ENCODE measurements at places on chromosomes 4 and X.

- no peak for DNase-seq
Observed at GRCh38 chr4:159823743-159824142, 720.9 kb downstream of the RAPGEF2 start.

GRCh38 chrX:123590842-123591486 is 141.9 kb downstream of the THOC2 start:
- no peak for DNase-seq

DNA sequence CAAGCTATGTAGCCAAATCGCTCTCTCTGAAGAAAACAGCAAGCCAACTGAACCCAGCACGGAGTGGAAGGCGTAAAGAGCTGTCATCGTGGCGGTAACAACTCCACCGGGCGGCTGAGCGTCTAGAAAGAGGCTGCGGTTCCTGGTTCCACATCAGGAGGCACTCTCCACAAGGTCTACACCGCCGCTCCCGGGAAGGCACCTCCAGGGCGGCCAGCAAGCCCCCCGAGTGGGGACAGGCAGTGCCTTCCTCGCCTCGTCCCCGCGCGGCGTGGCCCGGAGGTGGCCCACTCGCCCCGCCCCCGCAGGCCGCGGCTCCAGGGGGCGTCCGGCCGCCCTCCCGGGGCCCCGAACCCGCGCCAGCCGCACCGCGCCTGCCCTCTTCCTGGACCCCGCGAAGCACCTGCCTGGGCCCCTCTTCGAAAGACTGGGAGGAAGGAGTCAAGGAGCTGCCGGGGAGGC is 755 bp downstream of the KLHL8 start:
- DNase-seq: no peak

DNA sequence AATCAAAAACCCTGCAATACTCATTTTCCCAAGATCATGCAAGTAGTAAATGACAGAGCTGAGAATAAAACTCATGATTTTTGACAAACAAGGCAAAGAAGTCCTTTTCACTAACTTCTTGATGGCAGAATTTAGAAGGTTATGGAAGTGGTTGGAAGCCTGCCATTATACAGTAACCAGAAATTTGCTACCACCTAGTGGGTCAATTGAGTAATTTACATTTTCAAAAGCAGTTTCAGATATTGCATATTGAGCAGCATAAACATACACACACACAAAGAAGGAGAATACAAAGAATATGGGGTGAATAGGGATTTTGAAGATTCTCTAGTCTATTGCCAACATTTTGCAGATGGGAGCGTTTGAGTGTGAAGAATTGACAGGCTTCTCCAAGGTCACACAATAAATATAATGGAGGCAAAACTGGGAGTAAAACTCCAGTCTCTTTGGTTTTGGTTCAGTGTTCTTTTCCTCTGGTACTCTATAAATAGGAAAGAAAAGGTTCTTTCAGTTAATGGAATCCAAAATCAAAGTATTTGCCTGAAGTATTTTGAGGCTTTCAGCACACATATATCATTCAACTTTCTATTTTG is 70.2 kb downstream of the GC start:
- peak; percentile 50 for DNase-seq

- DNase-seq: no peak
Observed at GRCh38 chr4:37225778-37226177, 18.8 kb upstream of the NWD2 start.

DNA sequence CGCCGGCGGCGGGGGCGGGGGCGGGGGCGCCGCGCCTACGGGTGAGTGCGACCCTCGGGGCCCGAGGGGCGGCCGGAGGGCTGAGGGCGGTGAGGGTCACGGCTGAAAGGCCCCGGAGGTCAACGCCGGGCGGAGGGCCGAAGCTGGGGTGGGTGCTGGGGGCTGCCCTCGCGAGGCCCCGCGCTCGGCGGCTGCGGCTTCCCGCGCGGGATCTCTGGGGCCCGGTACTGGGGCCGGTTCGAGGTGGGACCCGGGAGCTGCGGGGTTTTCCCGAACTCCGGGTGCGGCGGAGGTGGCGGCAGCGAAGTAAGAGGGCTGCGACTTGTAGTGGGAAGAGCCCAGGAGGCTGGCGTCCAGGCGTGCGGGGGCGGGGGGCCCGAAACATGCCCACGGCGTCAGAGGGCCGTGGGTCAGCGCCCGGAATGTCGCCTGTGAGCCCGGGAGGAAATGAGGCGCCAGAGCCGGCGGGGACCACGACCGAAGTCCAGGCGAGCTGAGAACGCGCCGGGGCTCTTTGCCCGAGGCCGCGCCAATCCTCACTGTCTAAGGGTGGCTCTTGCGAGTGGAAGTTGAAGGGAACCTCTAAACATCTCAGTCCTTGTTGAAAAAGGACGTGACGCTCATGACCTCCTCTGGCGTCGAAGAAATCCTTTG is 407 bp downstream of the IL13RA1 start:
- no peak for DNase-seq

- DNase-seq: no peak
Observed at GRCh38 chrX:136627409-136627808, 20.5 kb upstream of the CD40LG start.

DNA sequence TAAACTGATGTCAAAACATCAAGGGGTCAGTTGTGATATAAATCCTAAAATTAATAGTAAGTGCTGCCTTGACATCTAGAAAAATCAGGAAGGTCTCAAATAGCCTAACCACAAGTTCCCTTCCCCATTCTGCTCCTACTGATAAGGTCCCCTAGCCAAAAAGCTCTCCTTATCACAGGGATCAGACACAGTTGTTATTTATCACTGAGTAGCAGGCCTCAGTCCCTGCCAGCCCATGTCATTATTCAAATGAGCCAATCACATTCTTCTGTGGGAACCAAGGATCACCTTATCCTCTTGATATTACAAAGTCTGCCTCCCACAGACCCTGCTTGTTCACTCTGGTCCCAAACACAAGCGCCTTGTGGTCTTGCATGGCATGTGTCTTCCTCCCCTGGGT is 23.3 kb upstream of the TMEM255A start:
- no peak for DNase-seq

DNA sequence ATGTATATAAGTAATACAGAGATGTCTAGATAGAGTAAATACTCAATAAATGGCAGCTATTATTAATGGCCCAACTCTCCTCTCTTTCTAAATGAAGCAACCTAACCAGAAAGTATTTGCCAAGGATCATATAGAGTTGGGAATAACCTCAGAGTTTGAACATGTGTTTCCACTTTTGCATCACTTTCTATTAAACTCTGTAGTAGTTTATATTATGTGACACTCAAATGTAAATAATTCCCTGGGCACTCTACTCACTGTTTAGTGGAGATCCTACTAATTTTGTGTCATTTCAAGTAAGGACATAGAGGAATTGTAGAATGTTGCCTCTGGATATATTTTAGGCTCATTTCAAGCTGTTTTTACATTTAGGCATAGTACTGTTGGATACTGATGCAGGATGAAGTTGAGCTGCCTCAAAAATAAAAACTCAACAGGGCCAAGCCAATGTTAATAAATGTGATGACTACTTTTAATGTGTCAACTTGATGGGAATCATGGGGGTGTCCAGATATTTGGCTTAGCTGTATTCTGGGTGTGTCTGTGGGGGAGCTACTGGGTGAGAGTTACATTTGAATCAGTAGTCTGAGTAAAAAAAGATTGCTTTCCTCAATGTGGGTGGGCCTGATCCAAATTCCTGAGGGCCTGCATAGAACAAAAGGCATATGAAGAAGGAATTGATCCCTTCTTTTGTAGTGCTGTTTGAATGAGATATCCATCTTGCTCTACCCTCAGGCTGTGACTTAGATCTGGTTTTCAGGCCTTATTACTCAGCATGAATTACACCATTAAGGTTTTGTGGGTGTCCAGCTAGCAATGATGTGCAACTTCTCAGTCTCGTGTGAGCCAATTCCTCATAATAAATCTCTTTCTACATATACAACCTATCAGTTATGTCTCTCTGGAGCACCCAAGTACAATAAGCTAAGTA is 1368.2 kb downstream of the STIM2 start:
- DNase-seq: peak; percentile 14

GRCh38 chr4:55346851-55347255 is 811 bp downstream of the SRD5A3 start:
- no peak for DNase-seq

DNA sequence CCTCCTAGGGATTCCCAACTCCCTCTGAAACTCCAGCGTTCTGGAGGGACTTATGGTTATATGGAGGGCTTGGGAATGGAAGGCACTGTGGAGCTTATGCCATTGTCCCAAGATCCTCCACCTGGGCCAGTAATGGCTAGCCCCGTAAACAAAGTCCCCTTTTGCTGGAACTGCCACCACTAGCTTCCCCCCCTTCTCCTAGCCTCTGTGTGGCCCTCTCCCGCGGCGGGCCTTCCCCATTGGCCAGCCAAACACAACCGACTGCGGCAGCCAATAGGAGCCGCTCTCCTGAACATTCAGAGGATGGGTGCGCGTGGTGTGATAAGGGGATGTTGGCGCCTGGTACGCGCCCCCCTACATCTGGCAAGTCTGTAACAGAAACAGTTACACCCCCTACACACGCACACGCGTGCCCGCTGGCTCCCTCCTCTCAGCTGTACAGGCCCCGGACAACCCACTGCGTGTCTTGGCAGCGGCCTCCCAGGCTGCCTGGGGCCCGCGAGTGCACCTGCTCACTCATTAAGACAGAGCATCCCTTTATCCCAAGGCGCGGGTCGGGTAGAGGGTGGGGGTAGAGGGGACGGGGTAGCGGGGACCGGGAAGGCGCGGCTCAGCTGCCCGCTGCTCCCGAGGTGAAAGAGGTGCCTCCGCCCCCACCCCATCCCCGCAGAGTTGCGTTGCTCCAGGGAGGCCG is 863 bp upstream of the RAB33A start:
- DNase-seq: no peak

DNA sequence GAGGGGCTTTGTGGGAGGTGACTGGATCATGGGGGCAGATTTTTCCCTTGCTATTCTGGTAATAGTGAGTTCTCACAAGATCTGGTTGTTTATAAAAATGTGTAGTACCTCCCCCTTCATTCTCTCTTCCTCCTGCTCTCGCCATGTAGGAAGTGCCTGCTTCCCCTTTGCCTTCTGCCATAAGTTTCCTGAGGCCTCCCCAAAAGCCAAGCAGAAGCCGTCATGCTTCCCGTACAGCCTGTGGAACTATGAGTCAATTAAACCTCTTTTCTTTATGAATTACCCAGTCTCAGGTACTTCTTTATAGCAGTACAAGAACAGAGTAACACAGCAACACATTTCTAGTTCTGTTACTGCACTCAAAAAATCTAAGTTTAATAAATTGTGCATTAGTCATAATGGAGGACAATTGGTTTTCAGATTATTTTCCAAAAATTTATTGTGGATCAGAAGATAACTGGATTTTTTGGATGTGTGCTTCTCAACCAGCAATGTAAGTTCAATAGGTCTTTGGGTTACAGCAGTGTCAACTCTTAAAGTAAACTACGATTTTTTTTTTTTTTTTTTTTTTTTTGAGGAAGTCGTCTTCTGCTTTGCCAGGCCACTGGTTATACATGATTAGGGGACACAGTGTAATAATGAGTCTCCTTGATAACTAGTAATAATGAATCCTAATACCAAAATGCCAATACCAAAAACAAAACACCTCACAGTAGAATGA is 69.9 kb downstream of the CHIC2 start:
- DNase-seq: no peak

- DNase-seq: no peak
Observed at GRCh38 chrX:68508799-68509198, 9.9 kb downstream of the YIPF6 start.

GRCh38 chrX:149497626-149498025 is 7.5 kb downstream of the IDS start:
- peak; percentile 37 for DNase-seq

GRCh38 chrX:102599951-102600579 is 750 bp downstream of the ARMCX5 start:
- peak; percentile 13 for DNase-seq

GRCh38 chr4:175176710-175177109 is 258.6 kb downstream of the ADAM29 start:
- no peak for DNase-seq

DNA sequence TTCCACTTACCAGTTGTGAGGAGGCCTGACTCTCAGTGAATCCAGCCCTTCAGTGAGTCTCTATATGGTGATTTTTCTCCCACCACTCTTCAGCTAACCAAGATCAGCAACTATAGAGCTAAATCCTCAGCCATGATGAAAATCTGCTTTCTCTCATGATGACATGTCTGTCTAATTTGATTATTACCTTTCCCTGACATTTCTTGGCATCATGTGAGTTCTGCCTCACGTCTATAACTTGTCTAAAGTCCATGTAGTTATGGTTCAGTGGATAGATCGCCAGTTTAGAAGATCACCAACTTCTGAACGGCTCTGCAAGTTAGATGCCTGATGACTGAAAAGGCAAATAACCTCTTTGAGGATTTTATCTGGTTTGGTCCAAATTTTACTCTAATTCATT is 14.9 kb upstream of the DCAF8L1 start:
- no peak for DNase-seq

- peak; percentile 69 for DNase-seq
Observed at GRCh38 chr4:25767877-25768725, 94.7 kb downstream of the SEL1L3 start.

GRCh38 chrX:149010013-149010852 is 494.9 kb downstream of the IDS start:
- DNase-seq: no peak

DNA sequence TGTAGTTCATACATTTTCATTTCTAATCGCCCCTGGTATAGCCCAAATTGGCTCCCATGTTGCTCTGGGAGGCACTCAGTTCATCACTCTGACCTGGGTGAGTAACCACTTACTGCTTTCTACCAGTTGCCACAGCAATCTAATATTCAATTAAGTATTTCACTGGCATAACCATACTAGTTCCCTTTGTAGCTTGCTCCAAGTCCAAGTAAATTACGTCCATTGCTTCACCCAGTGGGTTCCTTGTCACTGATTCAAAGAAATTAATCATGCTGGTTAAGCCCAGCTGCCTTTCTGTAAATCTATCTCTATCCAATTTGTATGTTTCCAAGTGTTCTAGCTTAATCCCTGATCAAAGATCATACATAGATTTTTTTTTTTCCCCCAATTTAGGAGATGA is 92.0 kb upstream of the CBR4 start:
- DNase-seq: no peak

GRCh38 chr4:139589336-139590018 is 33.5 kb upstream of the SETD7 start:
- no peak for DNase-seq

GRCh38 chr4:41221850-41222645 is 7.7 kb upstream of the APBB2 start:
- DNase-seq: no peak

DNA sequence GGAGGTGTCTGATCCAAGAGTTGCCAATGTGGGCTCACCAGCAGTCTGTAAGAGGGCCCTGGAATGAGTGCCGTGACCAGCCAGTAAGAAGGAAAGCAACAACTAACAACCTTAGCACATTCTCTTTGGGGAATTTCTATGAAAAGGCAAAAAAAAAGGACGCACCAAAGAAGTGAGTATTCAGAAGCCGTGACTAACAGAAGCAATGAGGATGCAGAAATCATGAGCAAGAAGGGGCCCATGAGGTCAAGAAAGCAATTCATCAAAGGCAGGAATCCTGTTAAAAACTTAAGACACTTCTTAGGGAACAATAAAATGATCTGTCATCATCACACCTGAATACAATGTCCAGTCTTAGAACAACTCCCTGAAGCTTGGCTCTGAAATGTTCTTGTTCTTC is 260.5 kb downstream of the RAPGEF2 start:
- DNase-seq: no peak

GRCh38 chrX:30713061-30713525 is 59.9 kb downstream of the GK start:
- DNase-seq: peak; percentile 38
